Activated naive CD4-positive, alpha-beta T cell treated with anti-CD3 and anti-CD28 coated beads, Interleukin-2, amount 50 U/mL, for 16 hours (primary cell): ENCODE measurements at places on chromosomes 6 and 20.

DNA sequence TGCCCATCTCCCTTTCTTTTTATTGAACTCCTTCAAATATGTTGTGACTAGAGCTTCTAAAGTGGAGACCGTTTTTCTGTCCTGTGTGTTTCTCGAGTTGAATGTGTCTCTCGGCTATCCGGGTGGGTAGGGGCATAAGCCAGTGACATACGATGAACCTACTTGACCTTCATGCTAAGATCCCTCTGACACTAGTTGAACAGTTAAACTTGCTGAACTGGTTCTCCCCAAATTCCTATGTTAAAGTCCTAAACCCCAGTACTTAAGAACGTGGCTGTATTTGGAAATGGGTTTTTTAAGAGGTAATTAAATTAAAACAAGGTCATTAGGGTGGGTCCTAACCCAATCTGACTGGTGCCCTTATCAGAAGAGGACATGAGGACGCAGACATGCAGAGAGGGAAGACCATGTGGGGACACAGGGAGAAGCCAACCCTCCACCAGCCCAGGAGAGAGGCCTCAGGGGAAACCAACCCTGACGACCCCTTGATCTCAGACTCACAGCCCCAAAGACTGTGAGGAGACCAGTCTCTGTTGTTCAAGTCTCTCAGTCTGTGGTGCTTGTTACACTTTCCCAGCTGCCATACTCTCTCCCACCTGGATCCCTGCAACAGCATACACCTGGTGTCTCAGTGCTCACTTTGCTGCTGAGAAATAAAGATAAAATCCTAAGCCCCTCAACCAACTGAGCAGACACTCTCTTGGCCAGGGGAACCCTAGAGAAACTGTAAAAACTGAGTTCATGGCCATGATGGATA, 208.4 kb downstream of the MYLK4 start:
- no peak for DNase-seq

DNA sequence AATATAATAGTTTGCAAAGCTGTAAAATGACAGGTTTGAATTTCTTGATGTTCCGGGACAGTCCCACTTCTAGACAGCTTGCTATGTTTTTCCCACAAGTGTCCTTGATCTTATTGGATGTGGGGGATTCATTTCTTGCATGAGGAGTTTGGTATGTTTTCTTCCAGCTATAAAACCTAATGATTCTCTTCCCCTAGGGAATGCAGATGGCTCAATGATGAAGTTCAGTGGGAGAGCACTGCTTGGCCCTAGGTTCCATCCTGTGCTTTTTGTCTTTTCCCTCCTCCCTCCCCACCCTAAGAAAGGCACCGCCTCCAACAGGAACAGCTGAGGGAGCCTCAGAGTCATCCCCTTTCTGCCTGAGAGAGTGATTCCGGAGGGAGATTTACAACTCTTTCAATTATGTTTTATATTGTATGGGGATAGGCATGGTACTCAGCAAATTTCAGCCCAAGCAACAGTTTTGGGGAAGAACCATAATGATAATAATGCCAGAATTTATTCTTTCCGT, 149.2 kb downstream of the PHACTR1 start:
- DNase-seq = no peak

DNA sequence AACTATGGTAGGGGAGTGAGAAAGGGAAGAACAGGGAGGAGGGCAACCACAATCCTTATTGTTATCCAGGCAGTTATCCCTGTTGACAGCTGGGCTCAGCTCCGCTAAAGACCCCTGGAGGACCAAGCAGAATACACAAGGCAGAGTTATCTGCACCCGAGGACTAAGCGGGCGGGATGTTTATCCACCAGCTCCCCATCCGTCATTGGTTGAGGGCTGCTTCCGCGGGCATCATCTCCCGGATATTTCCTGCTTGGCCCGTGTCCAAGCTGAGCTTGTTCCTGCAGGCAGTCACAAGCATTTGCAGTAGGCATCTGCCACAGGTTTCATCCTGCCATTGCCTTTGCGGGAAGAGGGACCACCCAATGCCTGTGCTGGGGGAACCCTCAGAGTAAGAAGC, 102.1 kb downstream of the DLGAP4 start:
- no peak for DNase-seq

- DNase-seq = no peak
These were observed 259.6 kb upstream of the PLN start for GRCh38 chr6:118288355-118289124.

- DNase-seq = no peak
These were observed 12.0 kb downstream of the PFDN4 start for GRCh38 chr20:54219751-54220426.

DNA sequence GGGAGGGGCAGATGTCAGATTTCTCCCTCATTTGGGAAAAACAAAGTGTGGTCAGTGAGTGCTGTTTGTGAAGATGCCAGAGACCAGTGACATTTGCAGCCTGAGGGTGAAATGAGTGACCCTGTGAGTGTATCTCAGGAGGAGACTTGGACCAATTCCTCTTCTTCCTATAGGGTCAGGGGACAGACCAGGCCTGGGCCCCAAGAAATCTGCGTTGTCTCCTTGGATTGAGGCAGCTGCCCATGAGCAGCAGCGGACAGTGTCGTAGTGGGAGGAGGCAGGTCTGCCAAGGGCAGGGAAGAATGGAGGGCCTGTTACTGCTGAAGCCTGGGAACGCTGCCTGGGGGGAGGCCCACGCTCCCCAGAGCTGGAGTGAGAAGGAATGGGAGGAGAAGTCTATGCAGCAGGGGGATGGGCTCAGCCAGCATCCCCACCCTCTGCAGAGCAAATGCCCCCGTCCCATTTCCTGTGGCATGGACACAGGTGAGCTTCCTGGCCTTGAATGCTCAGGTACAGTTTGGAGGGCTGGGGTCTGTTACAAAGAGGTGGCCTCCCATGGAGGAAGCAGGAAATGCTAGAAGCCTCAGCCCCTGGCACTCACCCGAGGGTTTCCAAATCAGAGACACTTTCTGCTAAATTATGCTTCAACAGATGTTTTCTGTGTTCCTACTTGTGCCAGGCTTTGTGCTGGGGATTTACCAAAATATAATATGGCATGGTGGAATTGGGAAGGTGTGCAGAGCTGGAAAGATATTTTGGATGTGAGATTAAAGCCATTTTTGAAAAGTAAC, 29.8 kb downstream of the DAAM2 start:
- no peak for DNase-seq

GRCh38 chr6:101085327-101085726, 204.2 kb upstream of the ASCC3 start:
- DNase-seq = no peak

DNA sequence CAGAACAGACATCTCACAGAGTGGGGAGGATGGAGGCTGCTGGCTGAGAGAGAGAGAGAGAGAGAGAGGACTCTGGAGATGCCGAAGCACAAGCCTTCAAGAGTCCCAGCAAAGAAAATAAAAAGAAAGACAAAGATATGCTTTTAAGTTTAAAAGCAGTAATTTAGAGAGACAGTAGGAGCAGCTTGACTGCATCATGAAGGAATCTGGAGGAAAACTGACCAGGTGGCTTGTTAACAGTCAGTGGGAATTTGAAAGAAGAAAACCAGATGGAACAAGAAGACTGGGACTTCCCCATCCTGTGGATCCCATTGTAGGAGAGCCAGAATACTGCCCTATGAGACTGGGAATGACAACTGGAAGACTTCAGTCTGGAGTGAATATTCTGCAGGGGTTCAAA, 46.3 kb upstream of the PLN start:
- no peak for DNase-seq

DNA sequence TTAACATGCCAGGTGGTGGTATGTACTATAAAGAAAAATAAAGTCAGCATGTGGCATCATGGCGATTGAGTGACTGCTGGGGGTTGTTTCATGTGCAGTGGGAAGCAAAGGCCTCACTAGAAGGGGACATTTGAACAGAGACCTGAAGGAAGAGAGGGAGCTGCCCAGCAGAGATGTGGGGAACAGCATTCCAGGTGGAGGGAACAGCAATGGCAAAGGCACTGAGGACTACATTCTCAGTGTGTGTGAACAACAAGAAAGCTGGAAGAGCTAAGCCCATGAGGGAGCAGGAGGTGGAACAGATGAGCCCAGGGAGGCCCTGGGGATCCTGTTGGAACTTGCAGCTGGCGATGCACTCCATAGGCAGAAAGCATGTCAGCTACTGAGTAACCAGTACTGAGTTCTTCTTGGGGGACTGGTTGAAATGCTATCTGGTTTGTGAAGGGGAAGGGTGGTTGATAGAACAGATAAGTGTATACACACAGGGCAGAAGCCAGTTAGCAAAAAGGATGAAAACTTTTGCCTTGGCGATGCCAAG, 29.2 kb downstream of the NOX3 start:
- no peak for DNase-seq

DNA sequence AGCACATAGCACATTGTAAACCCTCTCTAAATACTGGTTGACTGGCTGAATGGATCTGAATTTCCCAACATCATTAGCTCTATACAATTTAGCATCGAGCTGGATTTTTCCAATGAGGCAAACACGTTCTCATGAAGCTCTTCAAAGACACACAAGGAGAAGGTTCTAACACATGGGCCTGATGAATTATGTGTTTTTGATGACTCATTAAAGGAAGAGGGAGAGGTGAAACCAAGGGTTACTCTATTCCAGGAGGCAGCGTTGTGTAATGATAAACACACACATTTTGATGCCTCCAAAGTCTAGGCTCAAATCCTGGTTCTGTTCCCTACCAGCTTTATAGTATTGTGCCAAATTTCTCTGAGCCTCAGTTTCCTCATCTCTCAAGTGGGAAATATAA, 84.3 kb downstream of the PFDN4 start:
- no peak for DNase-seq
